ENCODE measurements at places on chromosomes 7 and 10. TPM values are rescaled to one million over a fixed set of nuclear protein-coding genes. Genes with fewer than 3 reads are reported as not detected.

DNA sequence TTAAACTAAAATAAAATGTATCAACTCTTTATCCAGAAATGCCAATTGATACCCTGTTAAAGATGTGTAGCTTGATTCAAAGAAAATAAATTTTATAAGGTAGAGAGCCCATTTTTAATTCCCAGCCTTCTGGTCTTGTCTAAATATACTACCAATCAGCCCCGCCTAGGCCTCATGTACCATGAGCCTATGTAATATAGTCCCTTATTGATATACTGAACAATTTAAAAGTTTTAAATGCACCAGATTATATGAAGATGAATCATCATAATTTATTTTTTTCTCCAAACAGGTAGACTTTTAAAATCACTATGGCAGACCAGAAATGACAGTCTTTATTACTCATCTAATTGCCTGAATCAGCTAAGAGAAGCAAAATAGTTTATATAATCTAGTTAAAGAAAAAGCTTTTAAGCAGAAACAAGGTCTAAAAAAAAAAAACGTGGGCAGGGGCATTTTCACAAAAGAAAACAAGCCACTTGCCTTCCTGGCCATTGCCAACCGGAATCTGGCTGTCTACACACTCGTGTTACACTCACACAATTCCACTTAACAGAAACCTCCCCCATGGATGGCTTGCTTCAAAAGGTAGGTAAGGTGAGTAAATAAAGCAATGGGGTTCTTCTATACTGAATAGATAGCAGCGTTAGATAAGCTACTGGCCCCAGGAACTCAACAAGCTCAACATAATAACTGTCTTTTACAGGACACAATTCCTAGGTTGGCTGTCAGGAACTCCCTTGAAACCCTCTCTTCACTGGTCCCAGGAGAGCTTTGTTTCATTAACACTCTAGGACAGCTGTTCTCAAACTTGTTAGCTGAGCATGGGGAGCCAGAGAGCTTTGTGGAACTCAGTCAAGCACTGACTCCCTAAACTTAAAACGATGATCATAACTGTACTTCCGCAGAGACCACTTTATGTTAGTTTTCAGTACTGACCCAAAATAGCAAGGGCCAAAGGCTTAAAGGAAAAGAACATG, 37.2 kb downstream of the RAPGEF5 start:
- no peak for DNase-seq

Gene SLC26A4
- 0.32 TPM for total RNA-seq

DNA sequence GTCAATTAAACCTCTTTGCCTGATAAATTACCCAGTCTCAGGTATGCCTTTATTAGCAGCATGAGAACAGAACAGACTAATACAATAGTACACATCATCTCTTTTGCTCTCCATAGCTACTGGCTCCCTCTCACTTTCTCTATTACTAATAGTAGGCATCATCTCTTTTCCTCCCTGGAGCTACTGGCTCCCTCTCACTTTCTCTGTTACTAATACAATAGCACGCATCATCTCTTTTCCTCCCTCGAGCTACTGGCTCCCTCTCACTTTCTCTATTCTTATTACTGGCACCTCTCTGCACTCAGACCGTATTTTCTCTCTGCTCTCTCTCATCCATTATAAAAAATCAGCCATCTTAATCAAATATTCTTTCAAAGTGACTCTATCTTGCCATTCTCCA, 37.1 kb downstream of the SLC25A13 start:
- no peak for DNase-seq

Gene TMEM184A
- 35.8 TPM for total RNA-seq

- no peak for DNase-seq
These were observed 288.0 kb upstream of the PITRM1 start for GRCh38 chr10:3460420-3461128.
